GF-D8 (cell line): ENCODE measurements at places on chromosomes 6 and 20.
A peak's percentile ranks its signal among the peaks of the same experiment; 100 is the strongest.

DNA sequence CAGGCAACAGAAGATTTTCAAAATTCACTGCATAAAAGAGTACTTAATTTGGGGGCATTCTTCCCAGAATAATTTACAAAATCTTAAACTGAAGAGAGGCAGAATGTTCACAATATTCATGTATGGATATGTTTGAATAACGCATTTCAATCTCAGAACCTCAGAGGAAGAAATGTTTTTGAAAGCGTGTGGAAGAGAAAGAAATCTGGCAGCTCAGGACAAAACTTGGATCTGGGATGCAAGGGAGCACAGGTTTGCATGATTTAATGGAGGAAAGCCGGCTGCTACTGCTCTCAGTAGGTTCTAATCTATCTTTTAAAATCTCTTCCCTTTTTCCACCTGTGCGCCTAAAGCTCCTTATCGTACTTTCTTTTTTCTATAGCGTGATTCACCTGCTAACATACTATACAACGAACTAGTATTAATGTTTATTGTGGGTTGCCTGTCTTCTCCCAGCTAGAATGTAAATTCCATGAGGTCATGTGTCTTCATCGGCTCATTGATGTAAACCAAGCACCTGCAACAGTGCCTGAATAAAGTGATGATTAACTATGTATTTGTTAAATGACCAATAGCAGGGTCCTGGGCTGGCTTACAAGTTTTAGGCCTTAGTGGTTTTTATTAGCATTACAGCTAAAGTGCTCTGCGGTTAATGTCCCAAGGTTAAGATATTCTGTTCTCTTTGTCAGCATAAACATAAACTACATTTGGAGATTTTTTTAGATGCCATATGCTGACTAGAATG, 15.3 kb downstream of the PRL start:
- DNase-seq, result no peak

DNA sequence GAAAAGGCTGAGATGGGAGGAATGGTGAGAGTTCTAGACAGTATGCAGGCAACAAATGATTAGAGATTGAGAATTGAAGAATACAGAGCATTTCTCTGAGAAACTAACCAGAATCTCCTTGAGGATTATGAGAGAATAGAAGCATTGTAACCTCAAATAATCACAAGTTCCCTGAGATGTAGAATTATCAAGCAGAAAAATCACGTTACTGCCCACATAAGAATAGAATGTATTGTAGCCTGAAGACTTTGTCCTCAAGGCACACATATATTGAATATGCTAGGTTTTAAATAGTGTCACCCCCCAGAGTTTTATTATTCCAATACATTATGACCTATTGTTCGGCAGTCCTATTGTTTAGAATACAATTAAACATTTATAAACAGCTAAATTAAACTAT, 57.2 kb downstream of the CNKSR3 start:
- DNase-seq, result no peak

GRCh38 chr6:14092838-14093789, 24.5 kb upstream of the CD83 start:
- DNase-seq, result no peak

DNA sequence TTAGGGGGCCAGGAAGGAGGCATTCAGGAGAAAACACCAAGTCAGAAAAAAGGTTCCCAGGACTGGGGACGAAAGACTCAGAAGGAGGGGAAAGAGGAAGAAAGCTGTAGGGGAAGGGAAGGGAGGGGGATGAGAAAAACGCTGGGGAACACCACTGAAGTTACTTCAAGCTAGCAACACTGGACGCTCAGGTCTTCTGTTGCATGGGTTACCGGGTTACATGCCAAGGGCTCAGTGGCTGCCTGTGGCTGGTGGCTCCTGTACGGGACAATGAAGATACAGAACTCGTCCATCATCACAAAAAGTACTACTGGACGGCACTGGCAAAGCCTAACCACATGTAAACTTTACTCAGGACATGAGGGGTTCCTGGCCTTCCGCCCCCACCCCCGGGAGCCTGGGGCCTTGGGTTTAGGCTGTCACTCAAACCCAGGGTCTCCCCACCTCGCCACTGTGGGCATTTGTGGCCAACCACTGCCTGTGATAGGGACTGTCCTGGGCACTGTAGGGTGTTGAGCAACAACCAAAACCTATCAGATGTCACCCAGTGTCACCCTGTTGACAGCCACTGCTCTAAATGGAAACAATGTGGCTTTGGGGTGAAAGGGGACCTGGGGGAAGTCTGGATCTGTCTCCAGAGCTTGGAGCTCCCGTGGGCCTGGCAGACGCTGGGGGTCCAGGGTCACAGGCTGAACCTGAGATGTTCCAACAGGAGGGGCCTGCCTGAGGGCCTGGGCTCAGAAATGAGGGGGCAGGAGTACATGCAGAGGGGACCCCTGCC, 40.3 kb upstream of the CD93 start:
- peak; percentile 70 for DNase-seq

- DNase-seq, result no peak
Observed at GRCh38 chr6:135883045-135883444, 31.5 kb downstream of the PDE7B start.

GRCh38 chr6:39803872-39804271, 11.7 kb downstream of the DAAM2 start:
- no peak for DNase-seq

GRCh38 chr6:47078991-47079390, 36.9 kb upstream of the ADGRF1 start:
- DNase-seq, result no peak

DNA sequence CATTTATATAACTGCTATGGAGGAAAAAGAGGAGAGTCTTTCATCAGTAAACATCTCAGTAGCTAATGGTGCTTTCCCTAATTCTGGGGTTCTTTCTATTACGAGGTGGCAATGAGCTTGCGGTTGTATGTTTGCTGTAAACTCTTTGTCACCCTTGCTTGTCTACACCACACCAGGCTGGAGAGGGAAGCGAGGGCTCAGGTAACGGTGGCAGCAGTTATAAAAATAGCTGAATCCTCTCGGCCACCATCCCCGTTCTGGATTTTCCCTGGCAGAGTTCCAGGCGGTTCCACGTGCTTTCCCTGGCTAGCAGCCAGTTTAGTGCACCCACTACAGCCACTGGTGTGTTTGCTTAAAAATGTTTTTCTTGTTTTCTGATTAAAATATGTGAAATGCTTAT, 39.0 kb downstream of the MAS1 start:
- no peak for DNase-seq

DNA sequence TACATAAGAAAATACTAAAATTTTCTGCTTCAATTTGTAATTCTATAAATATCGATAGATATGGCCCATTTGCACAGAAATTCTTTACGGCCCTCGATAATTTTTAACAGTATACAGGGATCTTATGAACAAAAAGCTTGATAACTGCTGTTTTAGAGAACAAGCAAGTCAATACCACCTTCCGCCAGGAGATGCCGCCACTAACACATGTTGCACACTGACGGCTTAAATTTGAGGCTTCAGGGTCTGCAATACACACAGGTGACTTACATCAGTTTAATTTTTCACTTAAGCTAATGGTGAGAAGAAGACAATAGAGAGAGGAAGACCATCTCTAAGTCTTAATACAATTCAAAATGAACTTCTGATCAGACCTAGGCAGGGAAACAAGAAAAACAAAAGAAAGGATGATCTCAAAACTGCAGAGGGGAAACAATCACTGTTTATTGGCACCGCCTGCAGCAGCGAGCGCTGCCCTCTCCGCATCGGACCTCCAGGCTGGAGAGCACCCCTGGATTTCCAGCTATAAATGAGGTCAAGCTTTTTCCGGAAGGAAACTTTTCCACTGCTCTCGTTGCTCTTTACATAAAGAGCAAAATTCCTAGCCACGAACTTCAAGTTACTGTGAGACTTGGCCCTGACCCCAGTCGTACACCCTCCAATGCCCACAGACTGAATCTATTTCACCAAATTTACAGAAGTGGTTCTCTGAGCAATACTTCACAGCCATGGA, 53.9 kb downstream of the OTOR start:
- no peak for DNase-seq

DNA sequence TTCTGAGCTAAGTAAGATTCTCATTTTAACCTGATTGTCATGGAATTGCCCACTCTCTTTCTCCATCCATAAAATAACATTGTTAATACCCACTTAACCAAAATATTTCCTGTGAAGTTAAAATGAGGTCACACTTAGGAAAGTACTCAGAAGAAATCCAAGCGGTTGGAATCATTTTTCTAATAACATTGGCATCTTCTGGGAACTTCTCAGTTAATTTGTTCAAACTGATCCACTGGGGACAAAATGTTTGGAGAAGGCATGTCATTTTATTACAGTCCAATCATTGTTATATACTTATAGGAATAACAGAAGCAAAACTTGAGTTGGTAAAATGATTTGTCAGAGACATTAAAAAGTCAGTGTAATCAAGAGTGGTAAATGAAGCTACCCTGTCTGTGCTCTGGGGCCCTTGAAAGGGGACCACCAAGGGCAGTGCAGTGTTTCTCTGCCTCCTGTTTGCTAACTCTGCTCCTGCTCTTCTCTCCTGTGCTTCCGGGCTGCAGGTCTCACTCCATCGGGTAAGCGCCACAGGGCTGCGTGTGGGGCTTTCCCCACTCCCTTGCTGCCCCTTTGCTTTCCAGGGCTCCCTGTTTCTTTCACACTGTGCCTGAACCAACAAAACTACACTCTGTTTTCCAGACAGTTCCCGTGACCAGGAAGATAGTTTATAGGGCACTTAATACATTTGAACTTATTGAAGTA, 50.1 kb downstream of the HDDC2 start:
- DNase-seq, result no peak
